ENCODE measurements at places on chromosomes 5 and 9. TPM values are rescaled to one million over a fixed set of nuclear protein-coding genes. Genes with fewer than 3 reads are reported as not detected.

Gene AJM1
- 4.5 TPM for total RNA-seq

Gene ORM2
- not detected for total RNA-seq

Gene PPP2R2B
- not detected for total RNA-seq

Gene MRPS30
- total RNA-seq = 35.3 TPM

Gene C9orf50
- total RNA-seq = not detected

Gene ENHO
- total RNA-seq = 1.0 TPM

Gene SLC35D2
- total RNA-seq = 18.3 TPM

Gene NUTM2G
- not detected for total RNA-seq

Gene ZNF462
- total RNA-seq = 55.0 TPM

Gene RC3H2
- 74.1 TPM for total RNA-seq

Gene STK32A
- total RNA-seq = not detected
